ENCODE measurements at places on chromosomes 7 and 10.
A peak's percentile ranks its signal among the peaks of the same experiment; 100 is the strongest.

DNA sequence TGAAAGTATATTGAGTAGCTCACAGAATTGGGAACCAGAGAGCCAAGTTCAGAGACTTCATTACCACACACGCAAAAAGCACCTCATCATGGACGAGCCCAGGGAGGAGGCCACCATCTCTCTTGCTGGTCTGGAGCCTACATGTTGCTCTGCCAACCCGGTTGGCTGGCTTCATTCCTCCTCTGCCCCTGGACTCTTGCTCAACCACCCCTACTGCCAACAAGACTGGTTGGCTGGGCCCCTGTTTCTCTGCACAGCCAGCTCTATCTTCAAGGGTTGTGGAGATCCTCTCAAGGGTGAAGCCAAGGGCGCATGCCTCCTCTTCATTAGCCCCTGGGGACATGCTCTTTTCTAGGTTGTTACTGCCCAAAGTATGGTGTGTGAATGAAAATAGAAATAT, 142.7 kb downstream of the JCAD start:
- DNase-seq: no peak
- H3K36me3 ChIP-seq: no peaks in the 10 kb centered on the region
- no peak overlapping the region for H3K4me3 ChIP-seq
- no peaks in the 10 kb centered on the region for H3K27me3 ChIP-seq

GRCh38 chr10:17785276-17785930, 23.7 kb upstream of the MRC1 start:
- H3K4me1 ChIP-seq: peaks cover 42% of the 10 kb centered on the region
- peak overlapping the region; percentile 78 for H3K27ac ChIP-seq
- no peaks in the 10 kb centered on the region for H3K36me3 ChIP-seq
- no peak for DNase-seq

DNA sequence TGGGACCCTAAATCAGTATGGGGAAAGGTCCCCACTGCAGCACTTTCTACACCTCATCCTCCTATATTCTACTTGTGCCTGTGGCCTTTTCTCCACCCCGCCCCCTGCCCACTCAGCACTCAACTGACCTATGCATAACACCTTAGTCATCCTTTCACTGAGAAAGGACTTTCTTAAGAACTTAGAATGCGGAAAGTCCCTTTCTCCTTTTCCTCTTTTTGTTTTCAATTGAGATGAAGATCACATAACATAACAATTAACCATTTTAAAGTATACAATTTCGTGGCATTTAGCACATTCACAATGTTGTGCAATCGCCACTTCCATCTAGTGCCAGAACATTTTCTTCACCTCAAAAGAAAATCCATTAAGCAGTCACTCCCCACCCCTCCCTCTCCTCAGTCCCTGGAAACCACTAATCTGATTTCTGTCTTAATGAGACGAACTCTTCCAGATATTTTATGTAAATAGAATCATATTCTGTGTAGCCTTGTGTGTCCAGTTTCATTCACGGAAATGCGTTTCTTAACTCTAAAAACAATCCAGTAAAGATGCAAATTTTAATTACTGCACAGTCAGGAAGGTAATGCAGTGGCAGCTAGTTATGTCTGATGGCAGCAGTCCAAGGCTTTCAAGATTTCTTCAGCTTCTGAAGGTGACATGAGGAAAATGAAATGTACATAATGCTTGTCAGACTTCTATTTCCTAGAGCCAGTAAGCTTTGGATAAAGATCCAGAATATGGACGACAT, 41.7 kb downstream of the FAS start:
- H3K27ac ChIP-seq: peak overlapping the region; percentile 71
- peak; percentile 77 for DNase-seq
- peaks cover 22% of the 10 kb centered on the region for H3K4me1 ChIP-seq
- no peaks in the 10 kb centered on the region for H3K36me3 ChIP-seq

- H3K36me3 ChIP-seq: no peaks in the 10 kb centered on the region
- no peaks in the 10 kb centered on the region for H3K4me1 ChIP-seq
- no peaks in the 10 kb centered on the region for H3K27me3 ChIP-seq
- H3K4me3 ChIP-seq: no peak overlapping the region
Observed at GRCh38 chr10:88389456-88389855, 193.7 kb downstream of the RNLS start.

GRCh38 chr7:151805191-151805590, 71.7 kb downstream of the PRKAG2 start:
- no peak for DNase-seq
- H3K27me3 ChIP-seq: no peaks in the 10 kb centered on the region
- H3K36me3 ChIP-seq: no peaks in the 10 kb centered on the region
- H3K27ac ChIP-seq: no peak overlapping the region

- peaks cover 20% of the 10 kb centered on the region for H3K27me3 ChIP-seq
- no peak overlapping the region for H3K4me3 ChIP-seq
- no peaks in the 10 kb centered on the region for H3K4me1 ChIP-seq
- no peak for DNase-seq
- no peak overlapping the region for H3K27ac ChIP-seq
Observed at GRCh38 chr10:42972946-42973345, 103.9 kb upstream of the RET start.

- DNase-seq: no peak
- no peaks in the 10 kb centered on the region for H3K36me3 ChIP-seq
- H3K4me1 ChIP-seq: no peaks in the 10 kb centered on the region
- H3K27me3 ChIP-seq: no peaks in the 10 kb centered on the region
- H3K4me3 ChIP-seq: no peak overlapping the region
Observed at GRCh38 chr10:17464545-17464944, 10.2 kb upstream of the ST8SIA6 start.

GRCh38 chr7:70042533-70042932, 444.3 kb downstream of the AUTS2 start:
- DNase-seq: no peak
- no peak overlapping the region for H3K27ac ChIP-seq
- no peak overlapping the region for H3K4me3 ChIP-seq
- H3K4me1 ChIP-seq: no peaks in the 10 kb centered on the region

- DNase-seq: no peak
- no peaks in the 10 kb centered on the region for H3K27me3 ChIP-seq
Observed at GRCh38 chr10:111875725-111876124, 307.8 kb downstream of the GPAM start.

DNA sequence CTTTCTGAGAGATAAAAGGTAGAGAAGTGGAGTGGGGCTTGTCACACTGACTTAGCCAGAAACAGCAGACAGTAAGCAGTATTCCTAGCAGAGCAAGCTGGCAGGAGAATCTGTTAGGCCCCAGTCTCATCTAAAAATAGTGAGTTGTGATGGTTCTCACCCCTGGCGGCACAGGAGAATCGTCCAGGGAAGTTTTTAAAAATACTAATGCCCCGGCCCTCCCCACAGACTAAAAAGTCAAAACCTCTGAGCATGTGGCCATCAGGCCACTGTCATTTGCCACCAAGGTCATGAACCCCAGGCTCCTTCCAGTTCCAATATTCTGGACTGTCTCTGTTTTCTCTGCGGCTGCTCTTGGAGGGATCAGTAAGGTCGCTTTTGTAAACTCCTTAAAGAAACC, 34.0 kb downstream of the LYZL1 start:
- H3K4me3 ChIP-seq: no peak overlapping the region
- no peaks in the 10 kb centered on the region for H3K36me3 ChIP-seq
- H3K4me1 ChIP-seq: peaks cover 10% of the 10 kb centered on the region
- no peak for DNase-seq
- no peak overlapping the region for H3K27ac ChIP-seq
- no peaks in the 10 kb centered on the region for H3K27me3 ChIP-seq

- no peak overlapping the region for H3K4me3 ChIP-seq
- no peaks in the 10 kb centered on the region for H3K4me1 ChIP-seq
- H3K36me3 ChIP-seq: no peaks in the 10 kb centered on the region
Observed at GRCh38 chr7:157718303-157719007, 381.7 kb downstream of the DNAJB6 start.

GRCh38 chr7:91618776-91619765, 261.4 kb downstream of the MTERF1 start:
- no peak overlapping the region for H3K4me3 ChIP-seq
- no peaks in the 10 kb centered on the region for H3K36me3 ChIP-seq
- no peak for DNase-seq
- no peaks in the 10 kb centered on the region for H3K4me1 ChIP-seq

GRCh38 chr7:131664570-131664969, 108.1 kb upstream of the PODXL start:
- H3K4me3 ChIP-seq: no peak overlapping the region
- H3K36me3 ChIP-seq: no peaks in the 10 kb centered on the region
- DNase-seq: no peak
- peaks cover 4% of the 10 kb centered on the region for H3K27me3 ChIP-seq
- no peaks in the 10 kb centered on the region for H3K4me1 ChIP-seq

GRCh38 chr7:36652431-36652830, 71.9 kb downstream of the AOAH start:
- peak overlapping the region; percentile 77 for H3K27ac ChIP-seq
- DNase-seq: no peak
- H3K4me3 ChIP-seq: no peak overlapping the region
- H3K36me3 ChIP-seq: no peaks in the 10 kb centered on the region

DNA sequence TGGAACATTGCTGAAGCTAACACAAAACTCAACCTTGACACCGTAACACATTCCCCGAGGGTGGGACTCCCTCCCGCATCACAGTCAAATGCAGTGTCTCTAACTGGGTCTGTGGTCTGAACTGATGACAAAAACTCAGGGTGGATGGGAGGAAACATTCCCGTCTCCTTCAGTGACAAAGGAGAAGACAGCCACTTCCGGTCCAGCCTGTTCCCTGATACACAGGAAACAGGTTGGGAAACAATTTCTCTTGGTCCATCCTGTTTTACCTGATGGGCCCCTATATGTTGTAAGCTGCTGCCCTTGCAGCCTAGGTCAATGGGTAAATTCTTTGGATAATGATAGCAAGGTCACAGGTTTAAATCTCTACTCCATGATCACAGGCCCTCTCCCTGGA, 20.4 kb downstream of the SLC13A4 start:
- H3K27ac ChIP-seq: peak overlapping the region; percentile 92
- DNase-seq: peak; percentile 71
- peaks cover 19% of the 10 kb centered on the region for H3K4me1 ChIP-seq
- H3K27me3 ChIP-seq: no peaks in the 10 kb centered on the region

DNA sequence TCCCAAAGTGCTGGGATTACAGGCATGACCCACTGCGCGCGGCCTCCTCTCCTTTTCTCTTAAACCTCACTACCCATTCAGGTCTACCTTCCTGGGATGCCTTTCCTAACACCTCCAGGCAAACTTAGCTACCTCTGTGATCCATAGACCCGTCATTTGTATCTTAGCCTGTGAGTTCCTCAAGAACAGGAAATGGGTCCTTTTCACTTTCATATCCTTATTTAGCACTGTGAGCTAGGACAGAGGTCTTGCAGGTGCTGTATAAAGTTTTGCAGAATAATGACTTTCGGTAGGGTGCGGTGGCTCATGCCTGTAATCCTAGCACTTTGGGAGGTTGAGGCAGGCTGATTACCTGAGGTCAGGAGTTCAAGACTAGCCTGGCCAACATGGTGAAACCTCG, 215.7 kb downstream of the RELN start:
- H3K4me3 ChIP-seq: no peak overlapping the region
- H3K36me3 ChIP-seq: no peaks in the 10 kb centered on the region
- no peaks in the 10 kb centered on the region for H3K4me1 ChIP-seq
- DNase-seq: no peak
